Kidney glomerular epithelial cell (primary cell): ENCODE measurements at places on chromosomes 16 and 17.

DNA sequence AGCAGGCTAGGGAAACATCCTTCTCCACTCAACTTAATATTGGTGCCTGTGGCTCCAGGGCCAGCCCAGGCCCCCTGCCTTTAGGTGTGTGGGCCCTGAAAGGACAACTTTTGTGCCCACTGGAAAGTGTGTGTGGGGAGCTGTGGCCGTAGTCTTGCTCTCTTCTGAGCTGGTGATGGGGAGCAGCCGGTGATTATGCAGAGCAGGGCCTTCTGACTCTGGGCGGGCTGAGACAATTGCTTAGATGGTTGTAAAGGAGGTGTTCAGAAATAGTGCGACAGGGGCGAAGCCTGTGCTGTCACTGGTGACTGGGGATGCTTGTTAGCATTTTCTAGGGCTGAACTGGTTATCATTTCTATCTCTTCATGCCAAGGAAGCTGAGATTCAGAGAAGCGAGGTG is 62.6 kb downstream of the MSI2 start:
- no peak for DNase-seq

GRCh38 chr17:65191811-65192740 is 54.9 kb downstream of the RGS9 start:
- DNase-seq = peak; percentile 53

DNA sequence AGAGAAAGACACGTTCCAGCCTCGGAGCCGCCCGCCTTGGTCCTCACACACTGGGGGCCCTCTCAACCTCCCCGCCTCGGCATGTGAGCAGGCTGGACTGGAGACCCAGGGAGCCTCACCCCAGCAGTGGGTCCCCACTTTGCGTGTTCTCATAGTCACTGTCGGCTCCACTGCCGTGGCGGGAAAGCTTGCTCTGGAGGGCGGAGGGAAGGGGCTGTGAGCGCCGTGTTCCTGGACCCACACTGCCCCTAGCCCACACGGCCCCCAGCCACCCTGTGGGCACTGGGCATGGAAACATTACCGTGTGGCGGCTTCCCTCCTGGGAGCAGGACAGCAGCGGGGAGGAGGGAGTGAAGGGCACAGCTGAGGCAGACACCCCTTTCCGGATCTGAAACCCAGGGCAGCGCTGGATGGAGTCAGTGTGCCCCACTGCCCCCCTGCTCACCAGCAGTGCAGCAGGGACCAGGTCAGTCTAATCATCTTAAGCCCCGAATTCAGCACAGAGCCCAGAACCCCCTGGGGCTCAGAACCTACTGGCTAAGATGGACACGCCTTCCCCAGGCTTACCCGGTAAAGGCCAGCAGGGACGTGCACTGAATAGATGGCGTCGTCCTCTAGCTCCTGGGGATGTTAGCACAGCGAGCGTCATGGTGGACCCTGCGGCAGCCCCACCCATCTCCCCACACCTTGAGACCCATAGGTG is 7.2 kb downstream of the TP53I13 start:
- DNase-seq = no peak

- no peak for DNase-seq
Observed at GRCh38 chr16:88007321-88007731, 56.1 kb downstream of the BANP start.

DNA sequence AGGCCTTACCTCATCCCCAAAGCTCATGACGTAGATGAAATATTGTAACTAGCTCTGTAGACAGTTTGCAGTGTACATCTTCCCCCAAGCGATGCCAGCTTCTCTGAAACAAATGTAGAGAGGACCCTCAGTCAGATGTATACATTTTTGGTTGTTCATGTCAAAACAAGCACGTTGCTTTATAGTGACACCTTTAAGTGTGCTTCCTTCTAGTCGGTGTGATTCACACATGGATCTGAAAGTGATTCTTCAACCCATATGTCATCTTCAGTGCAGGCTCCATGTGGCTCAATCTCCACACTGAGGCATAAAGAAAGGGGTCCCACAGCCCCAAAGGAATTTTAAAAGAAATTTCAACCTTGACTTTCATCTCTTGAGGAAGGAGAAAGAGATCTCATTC is 30.9 kb upstream of the CLEC19A start:
- no peak for DNase-seq

DNA sequence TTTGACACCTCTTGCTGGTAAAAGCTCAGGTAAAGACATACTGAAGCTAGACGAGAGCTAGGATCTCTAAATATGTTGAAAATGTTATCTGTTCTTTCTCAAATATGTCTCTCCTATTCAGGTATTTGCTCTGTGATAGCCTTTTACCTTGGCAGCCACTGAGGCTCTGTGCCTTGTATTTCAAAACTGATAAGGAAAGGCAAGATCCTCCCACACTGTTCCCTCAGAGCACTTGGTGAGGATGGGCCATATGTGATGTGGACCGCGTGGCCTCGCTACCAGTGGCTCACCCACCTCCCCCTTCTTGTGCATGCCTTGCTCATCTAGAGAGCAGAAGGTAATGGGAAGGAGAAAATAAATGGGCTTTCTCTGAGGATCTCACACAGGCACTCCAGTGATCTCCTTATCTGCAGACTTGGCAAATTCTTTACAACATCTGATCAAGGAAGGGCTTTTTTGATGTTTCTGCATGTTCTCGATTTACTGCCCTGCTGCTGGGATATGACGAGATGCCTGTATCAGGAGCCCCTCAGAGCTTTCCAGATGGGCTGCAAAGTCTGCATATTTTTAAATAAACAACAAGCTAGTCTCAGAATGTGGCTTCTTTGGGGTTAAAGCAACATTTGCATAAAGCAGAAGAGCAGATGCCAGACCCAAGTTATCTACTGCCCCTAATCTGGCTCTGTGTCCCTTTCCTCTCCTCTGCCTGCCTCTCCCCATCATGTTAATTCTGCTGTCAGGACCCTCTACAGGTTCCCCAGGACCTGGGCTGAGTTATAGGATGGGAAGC is 16.9 kb downstream of the HOXB1 start:
- DNase-seq = no peak

GRCh38 chr16:5649762-5650743 is 552.5 kb upstream of the EEF2KMT start:
- no peak for DNase-seq

DNA sequence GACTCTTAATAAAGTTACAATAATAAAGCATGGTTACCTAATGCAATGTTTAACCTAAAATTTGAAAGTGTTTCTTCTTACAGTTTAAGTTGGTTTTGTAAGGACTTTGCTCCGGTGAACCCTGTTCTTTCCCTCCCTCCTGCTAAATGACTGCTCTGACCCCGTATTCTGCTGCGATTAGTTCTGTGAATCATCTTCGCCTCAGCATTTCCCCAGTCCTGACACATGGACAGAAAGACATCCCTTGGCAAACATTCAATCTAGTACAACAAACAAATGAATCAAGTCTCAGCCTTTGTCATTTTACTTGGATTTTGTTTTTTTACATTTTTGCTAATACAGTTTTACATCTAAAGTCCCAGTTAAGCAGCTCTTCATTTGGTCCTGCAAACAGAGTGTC is 15.4 kb downstream of the KCNJ2 start:
- peak; percentile 53 for DNase-seq

- no peak for DNase-seq
Observed at GRCh38 chr17:70049801-70050591, 25.0 kb upstream of the KCNJ16 start.

DNA sequence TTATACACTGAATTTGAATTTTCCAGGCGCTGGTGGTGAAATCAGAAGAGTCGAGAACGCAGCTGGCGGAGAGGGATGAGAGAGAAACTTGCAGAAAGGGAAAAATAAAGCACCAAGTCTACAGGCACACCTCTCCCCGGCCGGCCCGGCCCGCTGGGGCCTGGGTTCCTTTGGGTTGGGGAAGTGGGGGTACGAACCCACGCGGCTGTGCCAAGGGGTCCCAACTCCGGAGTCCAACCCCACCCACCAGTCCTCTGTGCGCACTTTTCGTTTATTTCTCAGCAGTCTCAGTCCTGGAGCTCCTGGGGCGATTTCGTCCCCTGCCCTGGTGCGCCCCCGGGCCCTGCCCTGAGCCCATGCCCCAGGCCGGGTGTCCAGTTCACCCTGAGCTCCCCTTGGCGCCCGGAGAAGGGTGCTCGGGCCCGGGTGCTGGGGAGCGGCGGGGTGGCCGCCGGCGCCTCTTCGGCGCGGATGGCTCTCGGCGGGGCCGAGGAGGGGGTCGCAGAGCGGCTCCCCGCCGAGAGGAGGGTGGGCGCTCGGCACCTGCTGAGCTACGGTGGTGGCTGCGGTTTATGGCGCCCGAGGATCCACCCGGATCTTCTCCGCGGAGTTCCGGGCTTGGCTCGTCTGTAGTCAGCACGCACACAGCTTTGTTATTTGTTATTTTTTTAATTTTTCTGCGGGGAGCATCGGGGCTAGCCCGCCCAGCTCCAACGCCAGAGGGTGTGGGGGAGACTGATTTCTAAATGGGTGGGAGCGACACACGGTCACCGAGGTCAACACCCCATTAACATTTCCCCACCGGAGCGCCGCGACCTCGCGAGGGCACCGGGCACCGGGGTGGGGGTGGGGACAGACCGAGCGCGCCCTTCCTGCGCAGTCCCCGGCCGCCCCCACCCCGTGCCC is 15.7 kb upstream of the CBX8 start:
- DNase-seq = no peak

- peak; percentile 81 for DNase-seq
Observed at GRCh38 chr17:51397361-51398127, 137.2 kb downstream of the UTP18 start.

GRCh38 chr17:7042501-7043181 is 1.3 kb downstream of the SLC16A11 start:
- no peak for DNase-seq
